Thoracic aorta (tissue), 2 donors: ENCODE measurements at places on chromosomes 2 and 18. TPM values are rescaled to one million over a fixed set of nuclear protein-coding genes. Genes with fewer than 3 reads are reported as not detected.
A peak's percentile ranks its signal among the peaks of the same experiment; 100 is the strongest.

DNA sequence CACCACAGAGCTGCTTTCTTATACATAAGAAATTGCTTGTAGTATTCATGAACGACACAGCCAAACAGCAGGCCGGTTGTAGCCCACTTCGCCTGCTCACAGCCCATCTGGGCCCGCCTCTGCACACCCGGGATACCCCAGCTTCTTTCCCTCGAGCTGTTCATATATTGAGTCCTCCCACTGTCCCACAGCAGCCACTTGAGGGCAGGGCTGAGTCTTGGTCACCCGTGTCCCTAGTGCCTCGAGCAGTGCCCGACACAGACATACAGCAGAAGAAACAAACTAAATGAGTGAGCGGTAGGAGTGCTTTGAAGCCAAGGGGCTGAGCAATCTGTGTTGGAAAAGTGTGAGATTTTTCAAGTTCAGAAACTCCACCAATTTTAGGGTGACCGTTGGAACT, 251.4 kb downstream of the KLHL29 start:
- no peaks in the 10 kb centered on the region for H3K27me3 ChIP-seq
- H3K27ac ChIP-seq, result peak overlapping the region; percentile 69
- DNase-seq, result no peak
- H3K4me3 ChIP-seq, result no peak overlapping the region
- peaks cover 10% of the 10 kb centered on the region for H3K4me1 ChIP-seq
- peaks cover 4% of the 10 kb centered on the region for H3K36me3 ChIP-seq

GALNT13 gene
- total RNA-seq, result 30.1 TPM

DNA sequence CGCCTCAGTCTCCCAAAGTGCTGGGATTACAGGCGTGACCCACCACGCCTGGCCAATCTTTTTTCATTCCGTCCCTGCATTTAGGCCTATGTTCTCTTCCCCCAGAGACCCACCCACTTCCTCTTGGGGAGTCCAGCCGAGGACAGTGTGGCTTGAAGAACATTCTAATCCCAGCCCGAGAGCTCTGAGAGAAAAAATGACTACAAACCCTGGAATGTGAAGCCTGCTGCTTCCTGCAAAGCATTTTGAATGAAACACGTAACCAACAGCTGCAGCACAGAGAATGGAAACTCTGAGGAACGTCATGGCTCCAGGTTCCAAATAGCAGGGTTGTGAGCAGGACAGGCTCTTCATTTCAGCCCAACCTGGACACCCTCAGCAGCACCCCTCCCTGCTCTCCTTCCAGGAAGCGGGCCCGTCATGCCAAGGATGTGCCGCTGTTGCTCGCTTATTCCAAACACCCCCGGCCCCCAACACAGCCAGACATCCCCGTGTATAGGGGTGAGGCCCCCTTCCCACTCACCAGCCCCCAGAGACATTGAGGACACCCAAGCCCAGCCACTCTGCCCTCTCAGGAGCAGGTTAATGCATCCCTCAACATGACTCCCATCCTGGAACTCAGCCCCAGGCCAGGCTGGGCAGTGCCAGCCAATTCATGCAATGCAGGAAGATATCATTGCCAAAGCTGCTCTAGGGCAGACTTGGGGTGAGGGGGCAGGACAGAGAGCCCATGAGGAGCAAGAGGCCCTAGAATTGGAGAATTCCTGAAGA, 139.8 kb downstream of the ZFP36L2 start:
- H3K36me3 ChIP-seq, result no peaks in the 10 kb centered on the region
- DNase-seq, result peak; percentile 74
- peak overlapping the region; percentile 15 for H3K4me3 ChIP-seq
- no peaks in the 10 kb centered on the region for H3K27me3 ChIP-seq

- H3K36me3 ChIP-seq, result no peaks in the 10 kb centered on the region
- H3K27me3 ChIP-seq, result no peaks in the 10 kb centered on the region
- H3K4me3 ChIP-seq, result no peak overlapping the region
- DNase-seq, result no peak
Observed at GRCh38 chr2:146986161-146986560, 858.7 kb upstream of the ACVR2A start.

- no peak overlapping the region for H3K27ac ChIP-seq
- H3K4me1 ChIP-seq, result peaks cover 9% of the 10 kb centered on the region
- DNase-seq, result no peak
- no peaks in the 10 kb centered on the region for H3K36me3 ChIP-seq
- no peaks in the 10 kb centered on the region for H3K27me3 ChIP-seq
- H3K4me3 ChIP-seq, result peak overlapping the region; percentile 74
Observed at GRCh38 chr2:68643874-68644485, 601 bp downstream of the PROKR1 start.

DNA sequence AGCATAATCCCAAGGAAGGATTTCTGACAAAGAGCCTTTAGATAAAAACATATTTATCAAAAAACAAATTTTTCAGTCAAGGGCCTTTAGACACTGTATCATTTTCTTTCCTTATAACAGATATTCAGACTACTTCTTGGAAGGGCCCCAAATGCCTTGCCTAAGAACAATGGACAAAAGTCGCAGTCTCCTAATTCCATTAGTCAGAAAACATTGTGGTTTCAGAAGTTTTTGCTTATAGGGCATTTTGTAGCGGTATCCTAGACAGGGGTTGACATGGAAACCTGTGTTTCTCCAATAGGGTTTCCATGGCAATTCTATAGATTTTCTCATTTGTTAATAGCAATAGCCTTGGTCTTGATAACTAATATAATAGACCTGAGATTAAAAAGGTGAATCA, 36.7 kb upstream of the AGPS start:
- H3K4me3 ChIP-seq, result no peak overlapping the region
- no peak overlapping the region for H3K27ac ChIP-seq
- H3K4me1 ChIP-seq, result peaks cover 17% of the 10 kb centered on the region
- H3K36me3 ChIP-seq, result no peaks in the 10 kb centered on the region

DNA sequence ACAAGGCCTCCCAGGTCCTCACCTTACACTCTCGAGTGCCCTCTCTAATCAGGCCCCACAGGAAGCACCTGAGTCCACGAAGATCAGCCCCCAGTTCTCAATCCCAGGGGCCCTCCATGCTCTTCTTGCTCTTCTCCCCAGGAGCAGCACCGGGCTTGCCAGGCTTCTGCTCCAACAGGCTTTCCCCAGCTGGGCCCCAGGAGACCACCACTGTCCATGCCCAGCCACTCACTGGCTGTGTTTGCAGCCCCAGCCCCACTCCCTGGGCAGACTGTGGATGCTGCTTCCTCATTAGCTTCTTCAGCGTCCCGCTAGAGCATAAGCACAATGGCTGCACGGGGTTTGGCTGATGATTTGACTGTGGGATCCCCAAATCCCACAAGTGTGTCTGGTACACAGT, 781.9 kb downstream of the GALR1 start:
- no peaks in the 10 kb centered on the region for H3K4me1 ChIP-seq
- no peak for DNase-seq
- H3K4me3 ChIP-seq, result no peak overlapping the region
- H3K36me3 ChIP-seq, result no peaks in the 10 kb centered on the region
- H3K27me3 ChIP-seq, result no peaks in the 10 kb centered on the region

TCF23 gene
- total RNA-seq, result not detected

GRCh38 chr2:133553838-133554408, 14.3 kb downstream of the NCKAP5 start:
- no peak for DNase-seq
- no peaks in the 10 kb centered on the region for H3K4me1 ChIP-seq
- H3K4me3 ChIP-seq, result no peak overlapping the region
- H3K27me3 ChIP-seq, result no peaks in the 10 kb centered on the region
- no peaks in the 10 kb centered on the region for H3K36me3 ChIP-seq
- H3K27ac ChIP-seq, result no peak overlapping the region

GRCh38 chr2:15693926-15694588, 102.4 kb downstream of the DDX1 start:
- no peak overlapping the region for H3K4me3 ChIP-seq
- H3K27me3 ChIP-seq, result no peaks in the 10 kb centered on the region
- no peaks in the 10 kb centered on the region for H3K4me1 ChIP-seq
- DNase-seq, result no peak
- H3K36me3 ChIP-seq, result no peaks in the 10 kb centered on the region
- no peak overlapping the region for H3K27ac ChIP-seq

DNA sequence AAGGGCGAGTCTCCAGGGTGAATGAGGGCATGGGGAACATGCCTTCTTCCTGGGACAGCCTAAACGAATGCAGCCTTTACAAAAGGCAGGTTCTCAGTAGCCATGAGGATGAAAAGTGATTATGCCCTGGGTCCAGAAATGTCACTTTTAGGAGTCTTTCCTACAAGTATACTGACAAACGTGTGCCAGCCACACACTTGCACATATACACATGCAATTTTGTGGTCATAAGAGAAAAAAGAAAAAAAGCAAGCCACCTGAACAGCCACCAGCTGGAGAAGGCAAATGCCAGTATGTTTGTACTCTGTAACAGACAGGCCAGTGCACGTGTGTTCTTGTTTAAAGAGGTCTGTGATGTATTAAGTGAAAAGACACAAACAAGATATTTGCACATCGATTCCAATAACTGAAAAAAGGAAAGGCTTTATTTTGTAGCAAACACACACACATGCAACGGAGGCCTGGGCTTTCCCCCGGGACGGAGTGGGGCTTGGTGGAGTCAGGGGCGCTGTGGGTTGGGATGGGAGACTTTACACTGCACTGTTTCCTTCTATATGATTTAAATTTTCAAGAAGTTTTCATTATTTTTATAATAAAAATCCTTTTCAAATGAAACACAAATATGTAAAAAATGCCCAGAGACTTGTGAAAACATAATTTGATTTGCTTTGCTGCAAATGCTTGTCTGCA, 108.4 kb downstream of the FAM210A start:
- H3K4me3 ChIP-seq, result no peak overlapping the region
- no peak for DNase-seq
- H3K27ac ChIP-seq, result no peak overlapping the region
- peaks cover 3% of the 10 kb centered on the region for H3K36me3 ChIP-seq
- peaks cover 4% of the 10 kb centered on the region for H3K4me1 ChIP-seq
- H3K27me3 ChIP-seq, result no peaks in the 10 kb centered on the region

- no peaks in the 10 kb centered on the region for H3K27me3 ChIP-seq
- peaks cover 52% of the 10 kb centered on the region for H3K4me1 ChIP-seq
- H3K4me3 ChIP-seq, result no peak overlapping the region
Observed at GRCh38 chr18:63150942-63151421, 168.6 kb downstream of the BCL2 start.
